Esophagus squamous epithelium (tissue), 5 donors: ENCODE measurements at places on chromosomes 11 and 22.

DNA sequence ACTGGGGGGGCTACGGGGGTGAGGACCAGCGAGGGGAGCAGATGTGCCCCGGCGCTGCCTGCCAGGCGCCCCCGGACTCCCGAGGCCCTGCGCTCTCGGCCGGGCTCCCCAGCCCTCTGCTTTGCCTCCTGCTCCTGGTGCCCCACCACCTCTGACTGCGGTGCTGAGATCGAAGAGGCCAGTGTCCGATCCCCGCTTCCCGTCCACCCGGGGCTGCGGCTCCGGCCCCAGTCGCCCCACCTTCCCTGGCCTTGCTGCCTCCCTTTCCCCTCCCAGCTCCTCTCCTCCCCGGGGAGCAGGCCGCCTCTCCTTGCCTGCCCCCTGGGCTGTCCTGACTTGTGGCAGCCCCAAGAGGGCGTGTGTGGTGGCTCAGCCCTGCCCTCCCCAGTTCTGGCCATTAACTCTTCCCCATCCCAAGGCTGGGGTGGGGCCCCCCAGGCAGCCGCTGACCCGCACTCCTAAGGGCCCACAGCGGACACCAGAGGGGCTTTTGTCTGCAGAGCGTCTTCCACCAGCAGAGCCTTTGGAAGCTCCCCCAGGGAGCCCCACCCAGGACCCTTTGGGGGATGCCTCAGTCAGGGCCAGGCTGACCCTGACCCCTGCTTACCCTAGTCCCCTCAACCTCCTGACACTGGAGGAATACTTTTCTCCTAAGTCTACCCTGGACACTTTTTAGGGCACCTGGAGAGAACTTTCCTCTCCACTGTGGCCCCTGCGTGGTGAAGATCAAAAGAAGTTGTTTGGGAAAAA is 16.6 kb downstream of the RTN4RL2 start:
- DNase-seq = no peak

- DNase-seq = no peak
Observed at GRCh38 chr11:9344061-9344680, 29.8 kb upstream of the TMEM41B start.

DNA sequence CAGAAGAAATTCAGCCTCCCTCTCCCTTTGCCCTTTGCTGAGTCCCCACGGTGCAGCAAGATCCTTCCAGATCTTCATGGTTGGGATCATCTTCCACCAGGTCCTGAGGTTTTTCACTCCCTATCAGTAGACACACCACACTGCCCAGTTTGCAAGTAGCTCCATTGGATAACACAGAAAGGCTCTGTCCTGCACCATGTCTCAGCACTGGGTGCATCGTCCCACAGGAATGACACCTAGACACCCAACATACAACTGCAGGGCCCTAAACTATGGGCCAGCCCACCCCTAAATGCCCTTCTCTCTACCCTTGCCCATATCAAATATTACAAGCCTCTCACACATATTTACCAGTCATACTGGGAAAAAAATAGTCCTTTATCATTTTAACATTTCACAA is 9.4 kb downstream of the KLHL22 start:
- no peak for DNase-seq

DNA sequence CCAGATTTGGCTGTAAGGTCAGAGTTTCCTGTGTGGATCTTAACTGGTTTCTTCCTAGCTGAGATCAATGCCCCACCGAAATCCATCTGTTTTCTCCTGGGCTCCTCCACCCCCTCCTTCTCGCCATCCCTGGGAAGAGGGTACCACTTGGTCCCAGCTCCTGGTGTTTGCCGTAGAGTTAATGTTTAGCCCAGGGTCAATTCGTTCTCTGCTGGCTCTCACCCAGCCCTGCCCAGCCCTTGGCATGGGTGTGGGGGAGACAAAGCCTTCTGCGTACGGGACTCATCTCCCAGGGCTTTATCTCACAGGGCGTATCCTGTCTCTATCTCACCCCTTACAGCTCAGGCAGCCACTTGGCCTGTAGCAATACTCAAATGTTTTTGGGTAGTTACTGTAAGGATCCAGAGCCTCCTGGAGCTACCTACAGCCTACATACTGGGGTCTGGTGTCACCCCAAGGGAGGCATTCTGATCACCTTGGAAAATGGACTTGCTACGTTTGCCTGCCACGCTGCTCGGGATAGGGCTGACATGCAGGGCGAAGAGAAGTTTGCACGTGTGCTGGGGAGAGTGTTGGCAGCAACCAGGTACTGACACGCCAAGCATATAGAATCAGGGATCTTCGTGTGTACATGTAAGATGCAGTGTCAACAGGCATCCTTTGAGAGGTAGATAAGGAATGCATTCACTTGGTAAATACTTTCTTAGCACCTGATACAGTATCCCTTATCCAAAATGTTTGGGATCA is 66.1 kb downstream of the SCN3B start:
- no peak for DNase-seq

DNA sequence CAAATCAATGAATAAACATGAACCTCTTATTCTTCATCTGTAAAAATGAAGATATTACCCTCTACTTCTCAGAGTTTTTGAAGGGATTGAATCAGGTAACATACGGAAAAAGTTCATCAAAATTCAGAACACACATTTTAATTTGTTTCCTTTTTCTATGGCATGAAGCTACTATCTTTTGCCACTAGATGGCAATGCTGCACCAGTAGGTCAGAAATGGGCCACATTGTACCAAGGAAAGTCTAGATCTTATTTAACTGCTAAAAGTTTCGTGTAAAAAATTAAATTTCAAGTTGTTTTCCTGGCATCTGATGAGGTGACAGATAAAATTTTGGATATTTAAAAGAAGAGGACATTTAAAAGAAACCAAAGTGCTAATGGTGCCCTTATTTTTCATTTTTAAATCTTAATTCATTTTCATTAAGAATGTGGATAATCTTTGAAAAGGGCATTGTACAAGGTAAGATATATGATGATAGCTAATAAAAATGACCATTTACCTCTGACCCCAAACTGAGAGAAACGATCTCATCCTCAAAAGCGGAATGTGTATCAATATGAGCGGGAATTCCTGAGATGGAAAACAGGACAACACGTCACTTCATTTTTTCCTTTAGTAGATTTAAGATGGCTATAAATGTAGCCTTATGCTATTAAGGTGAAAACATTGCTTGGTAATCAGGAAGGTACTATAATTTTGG is 16.1 kb downstream of the ALKBH8 start:
- no peak for DNase-seq

GRCh38 chr22:42286205-42286604 is 15.8 kb upstream of the TCF20 start:
- no peak for DNase-seq

DNA sequence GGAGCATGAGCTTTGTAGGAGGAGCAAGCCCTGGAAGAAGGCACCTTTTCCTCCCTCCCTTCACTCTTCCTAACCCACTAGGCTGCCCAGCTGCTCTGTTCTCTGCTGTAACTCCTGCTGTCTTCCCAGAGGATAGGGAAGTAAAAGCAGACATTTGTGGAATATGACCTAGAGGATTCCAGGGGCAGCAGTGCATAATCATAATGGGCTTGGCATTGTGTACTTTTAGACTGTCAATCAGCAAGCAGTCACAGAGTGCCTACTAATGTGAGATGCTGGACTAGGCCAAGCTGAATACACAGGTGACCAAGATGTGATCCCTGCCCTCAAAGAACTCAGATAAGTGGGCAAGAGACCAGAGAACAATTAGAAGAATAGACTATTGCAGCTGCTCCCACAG is 133.0 kb downstream of the NAV2 start:
- DNase-seq = no peak

- no peak for DNase-seq
Observed at GRCh38 chr11:20138707-20139106, 21.6 kb downstream of the DBX1 start.

DNA sequence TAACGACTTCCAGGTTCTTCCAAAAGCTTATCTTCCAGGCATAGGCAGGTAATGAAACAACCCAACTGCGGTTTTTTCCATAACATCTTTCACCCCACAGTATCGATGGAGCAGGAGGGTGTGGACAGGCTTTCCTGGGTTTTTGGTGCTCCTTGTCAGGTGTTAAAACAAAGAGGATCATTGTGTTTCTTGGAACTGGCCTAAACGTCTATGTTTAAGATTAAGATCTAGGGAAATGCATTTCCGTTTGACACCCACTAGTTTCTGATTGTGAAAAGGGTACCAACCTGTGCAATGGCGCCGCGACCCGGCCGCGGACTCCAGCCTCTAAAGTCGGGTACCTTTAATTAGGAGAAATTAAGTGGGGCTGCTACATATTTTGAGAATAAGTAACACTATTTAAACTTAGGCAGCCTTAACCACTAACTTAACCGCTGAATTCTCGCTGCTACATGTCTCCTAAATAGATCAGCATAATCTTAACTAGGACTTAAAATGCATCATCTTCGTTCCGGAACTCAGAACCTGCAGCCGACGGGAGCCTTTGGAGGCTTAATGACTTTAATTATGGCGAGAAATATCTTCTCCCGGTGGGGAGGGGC is 31.5 kb downstream of the C22orf31 start:
- DNase-seq = no peak

GRCh38 chr11:133746663-133747306 is 98.5 kb downstream of the SPATA19 start:
- no peak for DNase-seq

DNA sequence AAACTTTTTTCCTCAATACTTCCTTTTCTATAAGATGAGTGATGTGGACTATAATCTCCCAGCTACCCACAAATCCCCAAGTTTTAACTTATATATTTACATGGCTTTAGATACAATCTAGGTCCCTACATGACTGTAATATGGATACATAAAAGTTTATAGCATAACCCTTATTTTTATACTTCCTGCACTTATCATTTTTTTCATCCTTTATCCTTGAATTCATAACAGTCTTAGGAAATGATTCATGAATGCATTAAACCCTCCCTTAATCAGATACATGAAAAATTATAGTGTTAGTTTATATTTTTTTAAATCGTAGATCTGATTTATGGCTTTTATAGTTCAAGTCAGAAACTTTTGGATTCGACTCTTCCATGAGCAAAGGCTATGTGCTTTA is 195.8 kb downstream of the MAML2 start:
- no peak for DNase-seq

DNA sequence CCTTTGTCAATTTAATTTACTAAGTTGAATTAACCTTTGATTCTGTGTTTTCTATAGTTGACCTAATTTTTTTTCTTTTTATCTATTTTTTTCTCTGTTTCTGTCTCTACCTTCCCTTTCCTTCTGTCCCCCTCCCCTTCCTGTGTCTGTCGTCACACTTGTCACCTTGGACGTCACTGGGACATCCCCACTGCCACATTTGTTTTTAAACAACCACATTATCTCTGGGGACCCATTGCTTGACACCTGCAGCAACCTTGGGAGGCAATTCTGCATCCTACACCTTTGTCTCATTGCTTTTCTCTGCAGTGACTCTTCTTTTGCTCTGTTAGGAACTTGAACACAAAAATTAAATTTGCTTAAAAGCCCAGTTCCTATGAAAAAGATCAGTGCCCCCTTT is 51.8 kb upstream of the TTC12 start:
- no peak for DNase-seq
